Activated CD8-positive, alpha-beta memory T cell treated with anti-CD3 and anti-CD28 coated beads for 1 hour (primary cell): ENCODE measurements at places on chromosomes 5 and 9.

GRCh38 chr9:124436320-124436719 is 13.9 kb upstream of the ADGRD2 start:
- no peak for DNase-seq

GRCh38 chr5:111667128-111667736 is 89.8 kb downstream of the NREP start:
- DNase-seq: no peak

- no peak for DNase-seq
These were observed 80.2 kb downstream of the PRKACG start for GRCh38 chr9:68933434-68934328.

GRCh38 chr9:91179237-91180138 is 182.2 kb downstream of the AUH start:
- DNase-seq: no peak

DNA sequence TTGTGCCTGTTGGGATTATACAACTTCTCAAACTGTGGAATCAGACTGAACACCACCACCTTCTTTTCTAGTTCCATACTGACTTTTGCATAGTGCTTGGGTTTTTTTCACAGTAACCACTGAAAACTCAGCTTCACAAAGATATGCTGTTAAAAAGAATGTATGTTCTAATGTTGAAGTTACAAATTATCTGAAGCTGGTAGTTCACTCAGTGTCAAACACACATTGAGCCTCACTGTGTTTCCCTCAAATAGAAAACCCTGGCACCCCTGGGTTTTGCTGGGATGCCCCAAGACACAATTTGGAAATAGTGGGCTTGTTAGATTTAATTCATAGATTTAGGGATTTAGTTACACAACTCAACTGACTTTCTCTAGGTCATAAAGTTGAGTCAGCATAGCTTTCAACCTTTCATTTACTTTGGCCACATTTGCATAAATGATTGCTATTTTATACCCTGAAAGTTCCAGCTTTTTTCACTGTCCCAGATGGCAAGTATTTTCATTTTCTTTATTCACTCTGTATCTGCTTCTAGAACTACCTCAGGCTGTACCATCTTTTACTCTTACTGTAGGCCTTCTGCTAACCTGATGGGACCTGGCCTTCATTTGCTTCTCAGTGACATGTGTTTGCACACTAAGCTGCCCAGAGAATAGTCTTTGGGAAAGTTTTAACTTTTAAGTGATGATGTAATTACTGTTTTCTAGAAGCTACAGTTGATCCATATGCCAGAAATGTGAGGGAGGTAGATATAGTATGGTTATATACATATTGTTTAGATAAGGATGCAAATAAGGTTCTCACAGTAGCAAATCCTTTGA is 115.1 kb downstream of the CDC42SE2 start:
- DNase-seq: no peak

- DNase-seq: no peak
These were observed 8.9 kb upstream of the FBXO38 start for GRCh38 chr5:148374690-148375360.

DNA sequence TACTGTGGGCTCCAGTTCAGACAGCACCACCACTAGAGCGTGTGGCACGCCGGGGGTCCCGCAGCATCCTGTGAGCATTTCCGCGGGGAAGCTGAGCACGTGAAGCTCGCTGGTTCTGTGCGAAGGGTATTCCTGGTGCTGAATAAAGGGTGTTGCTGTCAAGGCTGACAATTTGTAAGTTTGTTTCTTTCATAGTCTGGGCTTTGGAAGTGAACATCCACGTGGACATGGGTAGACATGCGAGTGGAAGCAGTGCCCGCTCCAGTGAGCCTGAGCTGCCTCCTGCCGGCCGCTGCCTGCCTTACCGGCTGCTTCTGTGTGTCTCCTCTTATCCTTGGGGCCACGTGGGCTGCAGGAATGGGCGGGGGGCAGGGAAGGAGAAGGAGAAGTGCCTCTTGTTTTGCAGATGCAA is 14.7 kb downstream of the NDUFS6 start:
- DNase-seq: no peak

DNA sequence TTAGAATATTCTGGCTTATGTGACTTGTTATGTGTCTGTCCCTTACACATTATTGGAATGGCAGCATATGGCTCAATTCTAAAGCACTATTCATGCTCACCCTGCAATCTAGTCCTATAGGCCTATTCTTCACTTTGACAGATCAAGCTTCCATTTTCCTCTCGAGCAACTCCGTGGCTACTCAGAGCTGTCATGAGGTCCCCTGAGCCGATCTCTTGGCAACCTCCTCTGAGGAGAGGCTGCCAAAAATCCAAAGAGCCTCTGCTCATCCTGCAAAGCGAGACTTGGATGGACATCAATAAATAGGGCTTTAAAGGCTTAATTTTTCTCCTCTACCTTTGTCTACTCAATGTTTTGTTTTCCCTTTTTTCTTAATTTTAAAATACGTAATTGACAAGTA is 163.8 kb downstream of the GABRB2 start:
- no peak for DNase-seq

DNA sequence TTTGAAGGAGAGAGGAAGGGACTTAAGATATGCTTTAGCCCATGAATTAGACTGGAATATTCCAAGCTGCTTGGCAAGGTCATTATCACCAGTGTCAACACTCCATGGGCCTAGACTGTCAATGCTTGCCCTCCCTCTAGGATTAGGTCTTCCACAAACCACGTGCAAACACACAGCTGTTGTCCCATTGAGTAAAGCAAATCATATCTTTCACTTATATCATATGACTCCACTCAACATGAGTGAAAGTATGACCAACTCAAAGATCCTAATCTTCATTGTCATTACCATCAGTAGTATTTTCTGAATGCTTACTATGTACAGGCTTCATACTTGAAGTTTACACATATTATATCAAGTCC is 57.0 kb upstream of the GRAMD2B start:
- no peak for DNase-seq

GRCh38 chr5:167061695-167062094 is 1229.8 kb upstream of the WWC1 start:
- no peak for DNase-seq

- DNase-seq: no peak
These were observed 1.4 kb downstream of the MZB1 start for GRCh38 chr5:139388198-139388821.

GRCh38 chr5:14873093-14873492 is 1.5 kb upstream of the ANKH start:
- DNase-seq: no peak

- DNase-seq: no peak
These were observed 25.8 kb upstream of the DAB2IP start for GRCh38 chr9:121625590-121625989.

DNA sequence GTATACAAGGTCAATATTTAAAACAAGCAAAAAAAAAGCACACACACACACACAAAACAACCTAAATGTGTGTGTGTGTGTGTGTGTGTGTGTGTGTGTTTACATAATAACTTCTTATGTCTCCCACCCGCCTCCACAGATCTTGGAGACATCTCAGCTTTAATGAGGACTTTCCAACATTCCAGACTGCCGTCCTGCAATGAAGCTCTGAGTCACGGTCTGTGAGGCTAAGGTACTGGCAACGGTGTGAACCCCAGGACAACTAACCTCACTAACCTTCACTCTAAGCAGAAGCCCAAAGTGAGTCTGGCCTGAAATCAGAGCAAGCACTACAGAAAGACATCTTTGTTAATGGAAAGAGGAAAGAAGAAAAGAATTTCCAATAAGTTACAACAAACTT is 22.3 kb downstream of the ZNF474 start:
- no peak for DNase-seq

- no peak for DNase-seq
These were observed 43.6 kb upstream of the SMIM32 start for GRCh38 chr5:136236479-136237083.

GRCh38 chr9:16721972-16722371 is 148.5 kb downstream of the BNC2 start:
- DNase-seq: no peak

GRCh38 chr5:54986269-54986654 is 869 bp upstream of the ESM1 start:
- DNase-seq: no peak

DNA sequence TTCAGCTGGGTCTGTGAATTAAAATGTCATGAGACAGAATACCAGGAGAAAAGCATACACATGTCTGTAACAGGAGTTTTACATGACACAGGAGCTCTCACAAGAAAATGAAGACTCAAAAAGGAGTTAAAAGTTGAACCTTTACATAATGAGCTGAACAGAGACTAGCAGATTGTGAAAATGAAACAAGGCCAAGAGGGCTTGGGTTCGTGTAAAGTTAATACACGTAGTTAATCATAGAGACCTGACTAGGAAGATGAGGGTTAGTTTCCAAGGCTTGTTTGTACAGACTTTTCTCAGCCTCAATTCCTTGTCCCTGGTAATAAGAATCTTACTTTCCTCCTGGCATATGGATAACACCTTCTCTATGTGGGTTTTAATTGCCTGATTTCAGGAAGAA is 1294.0 kb downstream of the MAT2B start:
- no peak for DNase-seq

DNA sequence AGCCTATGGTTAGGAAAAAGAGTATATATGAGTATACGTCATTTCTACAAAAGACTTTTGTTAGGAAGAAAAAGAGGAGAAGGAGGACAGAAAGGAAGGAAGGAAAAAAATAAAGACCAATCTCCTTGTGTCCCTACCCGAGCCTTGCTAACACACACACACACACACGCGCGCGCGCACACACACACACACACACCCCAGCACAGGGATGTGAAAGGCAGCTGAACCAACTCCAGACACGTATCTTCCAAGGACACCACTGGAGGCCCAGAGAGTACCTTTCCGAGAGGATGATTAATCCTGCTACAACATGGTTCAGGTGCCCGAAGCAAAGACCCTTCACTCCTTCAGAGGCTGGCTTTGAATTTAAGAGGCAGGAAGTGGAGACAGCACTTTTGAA is 56.9 kb upstream of the GALNT10 start:
- DNase-seq: no peak

- no peak for DNase-seq
These were observed 1.5 kb upstream of the GPRIN1 start for GRCh38 chr5:176611435-176611834.

DNA sequence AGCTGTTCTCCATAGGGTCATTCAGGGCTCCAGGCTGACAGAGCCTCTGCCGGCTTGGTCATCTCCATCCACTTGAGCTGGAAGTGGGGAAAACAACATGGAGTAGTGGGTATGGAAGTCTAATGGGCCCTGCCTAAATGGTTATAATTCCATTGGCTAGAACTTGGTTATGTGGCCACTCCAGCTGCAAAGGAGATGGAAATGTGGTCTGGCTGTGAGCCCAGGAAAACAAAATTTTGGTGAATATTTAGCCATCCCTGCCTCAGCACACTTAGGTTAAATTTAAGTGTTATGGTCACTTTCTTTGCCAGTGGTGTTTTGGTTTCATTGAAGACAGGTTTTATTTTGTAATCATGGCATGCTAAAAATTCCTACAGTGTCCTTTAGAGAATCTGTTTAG is 112.3 kb downstream of the SMARCA2 start:
- DNase-seq: no peak

- DNase-seq: no peak
These were observed 309.7 kb downstream of the NSG2 start for GRCh38 chr5:174355208-174355612.

GRCh38 chr9:128706045-128706444 is 3.7 kb downstream of the PKN3 start:
- DNase-seq: no peak

GRCh38 chr9:80076162-80076561 is 504.4 kb downstream of the TLE4 start:
- DNase-seq: no peak

DNA sequence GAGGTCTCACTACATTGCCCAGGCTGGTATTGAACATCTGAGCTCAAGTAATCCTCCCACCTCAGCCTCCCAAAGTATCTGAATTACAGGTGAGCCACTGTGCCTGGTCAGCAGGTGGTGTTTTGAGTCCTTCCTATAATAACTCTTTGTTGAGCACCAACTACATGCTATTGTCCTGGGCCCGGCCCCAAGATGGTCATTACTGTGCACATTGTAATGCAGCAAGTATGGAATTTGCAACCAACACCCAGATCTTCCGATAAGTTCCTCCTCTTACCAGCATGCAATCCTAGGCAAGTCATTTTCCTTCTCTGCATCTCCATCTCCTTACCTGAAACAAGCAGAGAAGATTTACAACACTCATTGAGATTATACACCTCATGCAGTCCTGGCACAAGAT is 510.3 kb upstream of the KLF4 start:
- DNase-seq: no peak

- no peak for DNase-seq
These were observed 23.9 kb downstream of the SLC36A1 start for GRCh38 chr5:151471276-151471675.
